Left kidney (tissue), 8 donors: ENCODE measurements at places on chromosomes 1 and 21. TPM values are rescaled to one million over a fixed set of nuclear protein-coding genes. Genes with fewer than 3 reads are reported as not detected.

RGS13 gene
- polyA plus RNA-seq, result not detected

OXCT2 gene
- polyA plus RNA-seq, result 0.85 TPM

DRAXIN gene
- 1.1 TPM for polyA plus RNA-seq

FCRLA gene
- polyA plus RNA-seq, result not detected

GBP7 gene
- not detected for polyA plus RNA-seq

PLA2G2C gene
- 0.10 TPM for polyA plus RNA-seq

HSPB7 gene
- 2.5 TPM for polyA plus RNA-seq

DNA sequence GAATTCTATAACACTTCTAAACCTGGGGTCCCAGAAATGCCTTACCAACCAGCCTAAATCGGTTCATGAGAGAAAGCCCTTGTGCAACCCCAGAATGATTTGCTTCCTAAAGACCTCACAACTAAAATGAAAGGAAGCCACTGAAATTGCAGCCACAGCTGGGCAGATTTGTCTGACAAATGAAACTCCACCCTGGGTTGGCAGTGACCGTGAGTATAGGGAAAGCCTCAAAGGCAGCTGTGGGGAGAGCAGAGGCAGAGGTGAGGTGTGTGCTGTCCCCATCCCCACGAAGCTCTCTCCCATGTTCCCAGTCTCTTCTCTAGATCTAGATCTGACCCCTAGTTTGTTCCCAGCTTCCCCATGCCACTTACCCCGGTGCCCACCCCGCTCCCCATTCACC, 23.1 kb downstream of the RHBDL2 start:
- no peak for DNase-seq

GRCh38 chr1:91735266-91735845, 150.6 kb downstream of the TGFBR3 start:
- DNase-seq, result no peak

- DNase-seq, result no peak
Measured at GRCh38 chr1:244896550-244896949, 32.2 kb upstream of the HNRNPU start.

DNA sequence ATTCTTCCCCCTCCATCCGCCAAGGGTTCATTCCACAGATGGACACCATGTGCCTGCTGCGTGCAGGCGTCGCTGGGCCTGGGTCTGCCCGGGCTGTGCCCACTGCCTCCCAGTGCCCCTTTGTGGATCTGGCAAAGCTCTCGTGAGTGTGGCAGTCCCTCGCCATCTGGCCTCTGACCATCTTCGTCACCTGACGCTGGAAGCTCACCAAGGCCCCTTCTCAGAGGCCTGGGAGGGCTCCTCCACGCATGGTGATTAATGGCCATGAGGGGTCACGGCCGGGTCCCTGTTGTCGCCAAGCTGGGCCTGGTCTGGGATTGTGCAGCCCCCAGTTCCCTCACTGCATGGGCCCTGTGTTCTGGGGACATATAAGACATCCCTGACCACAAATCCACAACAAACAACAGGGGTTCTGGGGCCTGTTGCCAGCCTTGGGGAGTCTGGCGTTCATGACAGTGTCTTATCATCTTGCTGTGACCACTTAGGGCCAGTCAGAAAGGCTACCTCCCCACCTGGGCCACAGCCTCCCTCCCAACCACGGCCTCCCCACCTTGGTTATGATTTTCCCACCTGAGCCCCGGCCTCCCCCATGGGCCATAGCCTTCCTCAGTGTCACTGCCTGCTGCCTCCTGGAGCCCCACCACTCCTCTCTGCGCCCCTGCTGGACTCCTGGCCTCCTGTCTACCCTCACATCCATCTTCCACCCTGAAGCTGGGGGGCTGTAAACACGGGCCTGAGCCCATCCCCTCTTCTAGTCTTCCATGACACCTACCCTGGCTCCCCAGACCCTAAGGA, 27.9 kb downstream of the SLC45A1 start:
- no peak for DNase-seq

DNA sequence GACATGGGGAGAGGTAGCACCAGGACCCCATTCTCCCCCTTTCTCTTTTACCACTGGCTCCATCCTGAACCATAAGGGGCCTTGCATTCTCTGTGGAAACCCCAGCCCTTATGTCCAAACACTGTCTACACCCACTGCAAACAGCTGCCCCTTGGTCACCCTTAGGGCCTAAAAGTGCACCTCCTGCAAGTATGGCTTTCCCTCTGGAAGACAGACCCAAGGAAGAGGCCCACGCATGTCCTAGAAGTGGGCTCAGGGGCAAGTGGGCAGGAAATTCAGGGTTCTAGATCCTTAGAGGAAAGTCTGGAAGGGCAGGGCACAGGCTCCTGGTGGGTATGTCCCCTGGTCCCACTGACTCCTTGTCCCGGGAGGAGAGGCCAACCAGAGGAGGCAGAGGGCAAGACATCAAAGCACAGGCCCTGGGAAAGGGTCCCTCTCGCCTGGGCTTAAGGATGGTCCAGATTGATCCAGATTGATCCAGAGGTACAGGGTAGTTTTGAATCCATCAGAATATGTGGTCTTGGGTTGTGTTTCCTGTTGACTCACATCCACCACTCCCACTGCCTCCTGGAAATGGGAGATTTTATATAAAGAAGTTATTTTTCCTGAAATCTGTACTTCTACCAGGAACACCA, 150.9 kb downstream of the GRIK3 start:
- DNase-seq, result no peak

- DNase-seq, result no peak
Measured at GRCh38 chr1:232792949-232793348, 12.3 kb upstream of the MAP10 start.

DNA sequence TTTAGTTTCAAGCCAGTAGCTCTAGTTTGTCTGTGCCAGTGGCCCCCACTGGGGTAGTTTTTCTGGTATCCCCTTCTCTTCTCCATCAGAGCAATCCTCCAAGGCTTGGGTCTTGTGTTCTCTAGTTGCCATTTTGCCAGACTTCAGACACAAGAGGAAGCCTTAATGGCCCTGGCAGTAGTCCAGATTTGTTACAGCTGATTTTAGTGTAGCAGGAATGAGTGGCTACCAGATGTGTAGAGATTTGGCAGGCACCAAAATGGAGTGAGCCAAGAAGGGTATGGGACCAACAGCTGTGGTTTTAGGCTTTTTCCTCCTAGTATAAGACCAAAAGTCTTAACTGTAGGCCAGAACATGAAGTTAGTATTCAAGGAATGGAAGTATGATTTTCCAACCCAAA, 56.8 kb downstream of the ACP6 start:
- no peak for DNase-seq
